ENCODE measurements at places on chromosomes 2 and 18.

DNA sequence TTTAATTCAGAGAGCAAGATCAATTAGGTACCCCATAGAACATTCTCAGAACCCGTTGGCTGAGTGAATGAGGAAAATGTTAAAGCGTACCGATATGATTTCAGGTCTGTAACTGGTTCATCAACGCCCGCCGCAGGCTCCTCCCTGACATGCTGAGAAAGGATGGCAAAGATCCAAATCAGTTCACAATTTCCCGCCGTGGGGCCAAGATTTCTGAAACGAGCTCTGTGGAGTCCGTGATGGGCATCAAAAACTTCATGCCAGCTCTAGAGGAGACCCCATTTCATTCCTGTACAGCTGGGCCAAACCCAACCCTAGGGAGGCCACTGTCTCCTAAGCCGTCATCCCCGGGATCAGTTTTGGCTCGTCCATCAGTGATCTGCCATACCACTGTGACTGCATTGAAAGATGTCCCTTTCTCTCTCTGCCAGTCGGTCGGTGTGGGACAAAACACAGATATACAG is 7.3 kb downstream of the TGIF1 start:
- no peak for DNase-seq

- DNase-seq, result no peak
These were observed 151.1 kb downstream of the SH3BP4 start for GRCh38 chr2:235102896-235103295.

GRCh38 chr18:30544141-30544540 is 498.4 kb downstream of the DSC3 start:
- DNase-seq, result no peak

GRCh38 chr2:207153266-207153975 is 12.3 kb downstream of the KLF7 start:
- no peak for DNase-seq

- no peak for DNase-seq
These were observed 108.8 kb upstream of the ITGB6 start for GRCh38 chr2:160308915-160309314.

- DNase-seq, result no peak
These were observed 54.8 kb downstream of the CAVIN2 start for GRCh38 chr2:191791953-191792560.

DNA sequence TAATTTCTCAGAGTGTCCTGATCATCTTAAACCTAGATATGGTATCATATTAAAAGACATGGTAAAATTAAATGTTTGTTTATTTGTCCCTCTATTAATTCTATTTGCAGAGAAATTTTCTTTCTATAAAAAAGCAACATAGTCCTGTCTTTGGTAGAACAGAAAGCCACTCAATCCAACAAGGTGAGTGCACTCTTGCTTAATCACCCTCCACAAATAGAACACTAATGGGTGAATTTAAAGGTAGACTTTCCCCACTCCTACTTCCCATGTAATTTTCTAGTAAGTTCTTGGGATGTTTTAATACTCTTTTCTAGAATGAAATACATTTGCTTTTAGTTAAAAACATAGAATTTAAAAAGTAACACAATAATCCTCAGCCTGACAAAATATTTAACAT is 97.7 kb downstream of the PIGN start:
- no peak for DNase-seq

DNA sequence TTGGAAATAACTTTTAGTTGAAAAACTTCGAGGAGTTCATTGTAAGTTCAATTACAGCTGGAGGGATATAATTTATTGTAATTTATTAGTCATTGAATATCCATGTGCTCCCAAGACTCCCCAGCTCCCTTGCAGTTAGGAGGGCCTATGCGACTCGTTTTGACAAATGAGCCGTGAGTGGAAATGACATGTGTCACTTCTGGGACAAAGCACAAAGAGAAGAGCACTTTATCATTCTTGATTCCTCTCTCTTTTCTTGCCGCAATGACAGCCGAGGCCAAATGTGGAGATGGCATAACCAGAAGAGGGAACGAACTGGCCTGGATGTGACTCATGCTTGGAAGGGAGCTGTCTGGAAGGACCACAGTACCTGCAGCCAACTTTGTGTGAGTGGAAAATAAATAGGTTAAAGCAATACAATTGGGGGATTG is 44.2 kb upstream of the ITSN2 start:
- DNase-seq, result no peak

GRCh38 chr2:144459937-144460336 is 60.0 kb downstream of the ZEB2 start:
- no peak for DNase-seq

DNA sequence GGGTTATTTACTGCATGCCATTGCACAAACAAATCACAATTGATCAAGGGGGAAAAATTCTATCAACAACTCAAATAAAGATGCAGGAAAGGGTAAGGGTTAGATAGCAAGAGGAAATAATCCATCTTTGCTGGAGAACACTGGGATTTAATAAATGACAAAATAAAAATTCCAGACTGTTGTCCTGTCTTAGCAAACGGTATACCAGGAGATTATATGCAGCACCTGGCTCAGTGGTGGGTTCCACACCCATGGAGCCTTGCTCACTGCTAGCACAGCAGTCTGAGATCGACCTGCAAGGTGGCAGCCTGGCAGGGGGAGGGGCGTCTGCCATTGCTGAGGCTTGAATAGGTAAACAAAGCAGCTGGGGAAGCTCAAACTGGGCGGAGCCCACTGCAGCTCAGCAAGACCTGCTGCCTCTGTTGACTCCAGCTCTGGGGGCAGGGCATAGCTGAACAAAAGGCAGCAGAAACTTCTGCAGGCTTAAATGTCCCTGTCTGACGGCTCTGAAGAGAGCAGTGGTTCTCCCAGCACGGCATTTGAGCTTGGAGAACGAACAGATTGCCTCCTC is 296.5 kb upstream of the THSD7B start:
- DNase-seq, result no peak

- DNase-seq, result no peak
These were observed 263.1 kb downstream of the CELF4 start for GRCh38 chr18:37302519-37302918.

DNA sequence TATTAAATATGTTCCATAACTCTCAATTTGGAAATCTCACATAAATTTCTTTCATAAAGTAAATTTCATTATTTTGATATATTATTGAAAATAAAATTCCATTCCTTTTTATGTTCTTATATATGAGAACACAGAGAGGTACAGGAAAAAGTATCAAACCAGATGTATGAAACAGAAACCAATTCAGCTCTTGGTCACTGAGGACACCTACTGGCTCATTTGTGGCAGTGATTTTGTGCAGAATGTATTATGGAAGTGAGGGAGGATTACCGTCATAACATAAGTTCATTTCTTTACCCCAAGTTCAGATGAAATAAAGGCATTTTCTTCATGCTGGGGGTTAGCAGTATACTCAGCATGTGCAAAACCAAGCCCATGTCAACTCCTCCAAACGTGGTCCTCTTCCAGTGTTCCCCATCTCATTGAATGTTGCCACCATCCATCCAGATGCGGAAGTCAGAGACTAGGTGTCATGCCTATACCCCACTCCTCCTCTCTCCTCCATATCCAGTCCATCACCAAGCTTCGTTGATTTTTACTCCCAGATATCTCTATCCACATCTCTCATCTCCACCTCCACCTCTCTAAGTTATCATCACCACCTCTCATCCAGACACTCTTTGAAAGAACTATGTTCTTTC is 41.7 kb upstream of the MALL start:
- DNase-seq, result peak; percentile 59

DNA sequence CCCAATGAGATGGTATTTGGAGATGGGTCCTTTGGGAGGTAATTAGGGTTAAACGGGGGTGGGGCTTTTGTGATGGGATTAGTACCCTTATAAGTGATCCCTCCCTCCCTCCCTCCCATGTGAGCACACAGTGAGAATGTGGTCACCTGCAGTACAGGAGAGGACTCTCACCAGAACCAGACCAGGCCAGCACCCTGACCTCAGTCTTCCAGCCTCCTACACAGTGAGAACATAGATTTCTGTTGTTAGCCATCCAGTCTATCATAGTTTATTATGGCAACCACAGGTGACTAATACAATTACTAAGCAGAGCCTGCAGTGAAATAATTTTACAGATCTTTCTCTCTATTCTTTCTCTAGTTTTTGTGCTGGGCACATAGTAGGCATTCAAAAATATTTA is 137.7 kb upstream of the PKDCC start:
- DNase-seq, result no peak

Measured in activated naive CD4-positive, alpha-beta T cell treated with anti-CD3 and anti-CD28 coated beads for 36 hours (primary cell).